GM23248 (cell line): ENCODE measurements at places on chromosomes 3 and 15.

DNA sequence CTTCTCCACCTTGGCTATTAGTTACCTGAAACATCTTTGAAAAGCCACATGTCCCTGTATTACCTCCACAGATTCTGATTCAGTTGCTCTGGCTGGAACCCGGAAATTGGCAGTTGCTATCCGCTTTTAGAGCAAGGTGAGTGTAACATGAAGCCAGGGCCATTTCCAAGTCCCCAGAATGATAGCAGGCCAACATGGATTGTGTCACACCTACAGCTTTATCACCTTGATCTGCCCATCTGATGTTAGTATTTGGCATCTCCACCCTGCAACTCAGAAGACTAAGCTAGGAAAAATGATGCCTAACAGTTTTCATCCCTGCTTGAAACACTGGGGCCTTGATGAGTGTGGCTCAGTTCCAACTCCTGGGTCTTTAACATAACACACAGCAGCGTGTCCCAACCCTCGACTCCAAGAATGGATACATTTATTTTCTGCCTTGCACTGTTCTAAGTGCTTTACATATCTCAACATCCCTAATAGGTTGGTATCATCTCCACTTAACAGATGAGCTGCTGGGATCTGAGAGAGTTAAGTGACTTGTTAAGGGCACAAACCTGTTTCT lies 21.3 kb upstream of the NUDT16 start:
- H3K4me3 ChIP-seq, result no peak overlapping the region
- H3K36me3 ChIP-seq, result no peaks in the 10 kb centered on the region
- no peaks in the 10 kb centered on the region for H3K27me3 ChIP-seq
- no peaks in the 10 kb centered on the region for H3K4me1 ChIP-seq
- no peak overlapping the region for H3K27ac ChIP-seq

DNA sequence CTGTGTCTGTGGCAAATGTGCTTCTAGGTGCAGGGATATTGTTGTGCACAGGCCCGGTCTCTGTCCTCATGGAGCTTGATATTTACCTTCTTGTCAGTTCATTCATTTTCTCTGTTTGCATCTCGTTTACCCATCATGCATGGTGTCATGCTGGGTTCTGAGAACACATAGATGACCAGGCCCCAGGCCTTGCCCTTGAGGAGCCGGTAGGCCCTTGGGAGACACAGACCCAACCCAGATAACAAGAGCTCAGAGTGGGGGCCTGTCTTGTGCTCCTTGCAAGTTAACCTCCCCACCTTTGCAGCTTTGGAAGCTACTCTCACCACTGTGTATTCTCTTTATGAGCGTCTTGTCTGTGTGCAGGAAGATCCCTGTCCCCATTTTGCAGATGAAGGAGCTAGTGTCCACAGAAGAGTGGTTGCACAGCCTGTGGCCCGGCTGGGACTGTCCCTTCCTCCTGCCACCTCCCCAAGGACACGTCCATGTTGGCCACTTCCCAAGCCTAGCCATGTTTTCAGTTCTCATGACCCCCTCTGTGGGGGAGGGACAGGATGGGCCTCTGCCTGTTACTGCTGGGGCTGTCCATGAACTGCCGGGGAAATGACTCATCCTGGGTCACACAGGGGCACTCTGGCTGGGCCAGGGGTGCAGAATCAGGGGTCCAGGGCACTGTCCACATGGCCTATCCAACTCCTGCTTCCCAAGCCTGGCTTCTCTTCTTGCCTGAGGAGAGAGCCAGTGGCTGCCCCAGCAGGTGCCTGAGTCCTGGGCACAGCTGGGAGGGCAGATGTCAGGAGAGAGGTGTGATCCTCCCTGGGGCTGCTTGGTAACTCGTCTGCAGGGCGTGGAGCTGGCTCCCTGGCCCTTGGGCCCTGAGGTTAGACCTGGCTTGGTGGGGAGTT lies 3.4 kb downstream of the SNX33 start:
- H3K36me3 ChIP-seq, result no peaks in the 10 kb centered on the region
- H3K27me3 ChIP-seq, result no peaks in the 10 kb centered on the region
- H3K4me1 ChIP-seq, result peaks cover 56% of the 10 kb centered on the region
- DNase-seq, result peak; percentile 57
- H3K27ac ChIP-seq, result peak overlapping the region; percentile 32

- no peaks in the 10 kb centered on the region for H3K27me3 ChIP-seq
- H3K4me3 ChIP-seq, result peak overlapping the region; percentile 95
- peaks cover 8% of the 10 kb centered on the region; the same call in 1 of the 2 replicates for H3K4me1 ChIP-seq
- DNase-seq, result peak; percentile 92
Measured at GRCh38 chr3:179653096-179653797, 407 bp downstream of the USP13 start.

DNA sequence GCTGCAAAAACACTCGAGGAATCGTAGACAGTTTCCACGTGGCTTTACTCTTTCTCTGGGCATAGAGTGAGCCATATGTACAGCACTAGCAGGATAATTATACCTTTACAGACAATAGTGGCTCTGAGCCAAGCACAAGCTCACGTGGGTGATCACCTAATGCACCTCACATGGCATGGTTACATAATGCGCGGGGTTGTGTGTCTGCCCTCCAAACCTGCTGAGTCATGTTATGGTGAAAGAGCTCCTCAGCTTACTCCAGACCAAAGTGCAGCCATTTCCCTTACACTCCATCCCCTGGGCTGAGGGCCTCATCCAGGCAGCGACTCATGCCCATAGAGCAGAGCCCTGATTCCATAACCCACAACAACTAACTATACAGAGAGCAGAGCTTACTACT lies 1458.4 kb upstream of the CADM2 start:
- no peaks in the 10 kb centered on the region for H3K27me3 ChIP-seq
- H3K4me3 ChIP-seq, result no peak overlapping the region
- DNase-seq, result peak; percentile 1
- H3K27ac ChIP-seq, result no peak overlapping the region
- H3K4me1 ChIP-seq, result no peaks in the 10 kb centered on the region

DNA sequence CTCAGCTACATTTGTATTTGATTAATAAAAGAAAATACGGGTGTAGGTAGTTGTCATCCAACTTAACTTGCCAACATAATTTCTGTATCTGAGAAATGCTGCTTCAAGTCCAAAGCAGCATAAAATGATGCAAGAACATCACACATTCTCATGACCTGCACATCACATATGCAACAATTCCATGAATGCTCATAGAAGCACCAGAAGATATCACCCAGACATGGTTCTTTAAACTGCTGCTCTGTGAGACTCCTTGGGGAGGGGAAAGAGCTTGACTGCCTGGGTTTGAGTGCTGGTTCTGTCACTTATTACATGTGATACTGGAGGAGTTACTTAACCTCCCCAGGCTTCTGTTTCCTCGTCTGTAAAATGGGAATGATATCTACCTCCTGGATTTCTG lies 39.4 kb downstream of the CHST14 start:
- H3K27me3 ChIP-seq, result 0 out of 2 replicates have a peak, but pooled peaks cover 7% of the 10 kb centered on the region
- H3K4me3 ChIP-seq, result no peak overlapping the region
- peak; percentile 18 for DNase-seq
- H3K36me3 ChIP-seq, result no peaks in the 10 kb centered on the region
- H3K27ac ChIP-seq, result no peak overlapping the region
- H3K4me1 ChIP-seq, result no peaks in the 10 kb centered on the region

DNA sequence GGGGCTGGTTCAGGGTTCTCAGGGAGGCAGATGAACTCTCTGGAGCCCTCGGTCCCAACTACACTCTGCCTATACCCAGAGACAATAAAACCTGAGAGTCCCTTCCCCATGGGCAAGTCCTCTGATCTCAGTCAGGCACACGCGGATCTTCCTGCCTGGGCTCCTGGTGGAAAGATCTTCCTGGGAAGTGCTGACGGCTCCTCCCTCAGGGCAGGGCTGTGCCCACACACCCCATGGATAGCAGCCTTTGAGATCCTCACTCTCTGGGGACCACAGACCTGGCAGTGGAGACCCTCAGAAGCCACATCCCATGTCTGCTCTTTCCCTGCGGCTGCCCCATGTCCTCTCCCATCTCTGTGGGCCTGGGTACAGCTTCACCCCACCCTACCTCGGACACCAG lies 10.4 kb downstream of the SH2D7 start:
- no peak for DNase-seq
- no peaks in the 10 kb centered on the region for H3K27me3 ChIP-seq
- no peaks in the 10 kb centered on the region for H3K36me3 ChIP-seq
- no peak overlapping the region for H3K4me3 ChIP-seq
- H3K27ac ChIP-seq, result no peak overlapping the region
- no peaks in the 10 kb centered on the region for H3K4me1 ChIP-seq

DNA sequence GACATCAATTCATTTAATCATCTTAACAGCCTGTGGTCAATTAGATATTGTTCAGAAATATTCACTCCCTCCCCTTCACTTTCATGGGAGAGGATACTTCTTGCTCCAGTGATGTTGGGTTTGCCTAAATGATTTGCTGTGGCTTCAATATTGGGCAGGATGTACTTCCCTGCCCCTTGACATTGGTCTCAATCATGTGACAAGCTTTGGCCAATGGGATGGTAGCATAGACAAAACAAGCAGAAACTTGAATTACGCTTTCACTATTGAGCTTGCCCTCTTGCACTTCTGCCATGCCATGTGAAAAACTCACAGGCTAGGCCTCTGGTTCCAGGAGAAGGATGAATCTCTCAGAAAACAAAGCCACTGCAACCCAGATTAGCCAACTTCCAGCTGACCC lies 42.2 kb upstream of the STT3B start:
- H3K27ac ChIP-seq, result no peak overlapping the region
- no peak overlapping the region for H3K4me3 ChIP-seq
- H3K36me3 ChIP-seq, result no peaks in the 10 kb centered on the region
- DNase-seq, result no peak
- H3K4me1 ChIP-seq, result peaks cover 1% of the 10 kb centered on the region
- no peaks in the 10 kb centered on the region for H3K27me3 ChIP-seq

DNA sequence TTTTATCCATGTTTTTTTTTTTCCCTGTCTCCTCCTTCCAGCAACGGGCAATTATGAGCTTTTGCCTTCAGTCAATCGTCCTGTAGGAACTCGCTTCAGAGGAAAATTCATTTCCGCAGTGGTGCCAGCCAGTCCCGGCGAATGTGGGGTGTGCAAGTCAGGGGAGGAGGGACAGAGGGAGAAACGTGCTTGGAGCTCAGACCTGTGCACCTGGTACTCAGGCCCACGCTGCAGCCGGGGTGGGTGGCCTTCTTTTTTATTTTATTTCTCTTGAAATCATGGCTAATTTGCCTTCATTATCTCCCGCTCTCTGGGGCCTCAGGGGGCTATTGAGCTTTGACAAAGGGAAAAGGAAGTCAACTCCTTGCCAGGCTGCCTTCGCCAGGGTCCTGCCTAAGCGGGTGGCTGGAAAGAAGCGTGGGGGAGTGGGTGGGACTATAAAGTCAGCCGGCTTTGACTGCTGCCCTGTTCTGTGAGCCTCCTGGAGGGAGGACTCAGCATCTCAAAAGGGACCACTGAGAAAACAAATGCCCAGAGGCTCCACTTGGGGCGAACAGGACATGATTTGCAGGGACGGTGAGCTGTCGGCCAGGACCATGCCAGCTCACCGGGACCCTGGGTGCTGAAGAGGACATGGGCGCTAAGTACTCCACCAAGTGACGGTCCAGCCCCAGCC lies 5.5 kb downstream of the GRIP2 start:
- no peak for DNase-seq
- no peaks in the 10 kb centered on the region for H3K4me1 ChIP-seq
- H3K4me3 ChIP-seq, result no peak overlapping the region
- peaks cover 18% of the 10 kb centered on the region for H3K27me3 ChIP-seq

DNA sequence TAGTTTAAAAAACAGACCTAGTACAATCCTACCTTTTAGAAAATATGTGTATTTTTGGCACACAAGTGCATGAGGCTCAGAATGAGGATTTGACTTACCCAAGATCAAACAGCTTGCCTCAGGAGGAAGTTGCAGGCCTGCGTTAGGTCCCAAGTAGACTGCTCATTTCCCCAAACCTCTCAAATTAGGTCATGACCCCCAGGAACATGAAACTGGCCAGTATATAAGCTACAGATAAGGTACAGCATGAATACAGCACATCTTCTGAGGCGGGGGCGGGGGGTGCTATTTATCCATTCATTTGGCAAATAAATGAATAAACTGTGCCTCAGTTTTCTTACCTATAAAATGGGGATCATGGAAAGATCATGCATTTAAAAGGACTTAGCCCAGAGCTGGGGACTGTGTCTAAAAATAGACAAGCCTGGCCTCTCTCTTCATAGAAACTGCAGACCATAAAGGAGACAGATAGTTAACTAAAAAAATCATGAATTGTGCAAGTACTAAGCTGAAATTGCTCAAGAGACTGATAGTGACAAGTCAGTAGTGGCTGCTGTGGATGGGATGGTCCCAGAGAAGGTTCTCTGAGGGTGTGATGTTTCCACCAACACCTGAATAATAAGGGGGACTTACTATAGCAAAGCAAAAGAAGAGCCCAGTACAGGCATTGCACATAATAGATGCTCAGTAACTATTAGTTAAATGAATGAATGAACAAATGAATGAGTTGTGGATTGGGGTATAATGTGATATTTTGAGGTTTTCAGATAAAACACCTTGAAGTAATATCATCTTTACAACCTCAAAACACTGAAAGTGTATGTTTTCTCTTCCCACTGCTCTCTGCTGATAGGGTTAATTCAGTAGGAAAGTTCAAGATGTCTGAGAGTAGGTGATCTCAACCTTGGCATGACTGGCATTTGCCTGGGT lies 258.5 kb upstream of the PROK2 start:
- no peak overlapping the region for H3K27ac ChIP-seq
- DNase-seq, result no peak
- H3K4me3 ChIP-seq, result no peak overlapping the region
- no peaks in the 10 kb centered on the region for H3K36me3 ChIP-seq
- H3K27me3 ChIP-seq, result no peaks in the 10 kb centered on the region

- no peaks in the 10 kb centered on the region for H3K27me3 ChIP-seq
- H3K4me3 ChIP-seq, result no peak overlapping the region
- H3K36me3 ChIP-seq, result peaks cover 5% of the 10 kb centered on the region; the same call in 1 of the 2 replicates
- no peak overlapping the region for H3K27ac ChIP-seq
- peaks cover 25% of the 10 kb centered on the region for H3K4me1 ChIP-seq
- no peak for DNase-seq
Measured at GRCh38 chr3:60703008-60703407, 548.2 kb downstream of the FHIT start.
